ENCODE measurements at places on chromosomes 12 and 14.

DNA sequence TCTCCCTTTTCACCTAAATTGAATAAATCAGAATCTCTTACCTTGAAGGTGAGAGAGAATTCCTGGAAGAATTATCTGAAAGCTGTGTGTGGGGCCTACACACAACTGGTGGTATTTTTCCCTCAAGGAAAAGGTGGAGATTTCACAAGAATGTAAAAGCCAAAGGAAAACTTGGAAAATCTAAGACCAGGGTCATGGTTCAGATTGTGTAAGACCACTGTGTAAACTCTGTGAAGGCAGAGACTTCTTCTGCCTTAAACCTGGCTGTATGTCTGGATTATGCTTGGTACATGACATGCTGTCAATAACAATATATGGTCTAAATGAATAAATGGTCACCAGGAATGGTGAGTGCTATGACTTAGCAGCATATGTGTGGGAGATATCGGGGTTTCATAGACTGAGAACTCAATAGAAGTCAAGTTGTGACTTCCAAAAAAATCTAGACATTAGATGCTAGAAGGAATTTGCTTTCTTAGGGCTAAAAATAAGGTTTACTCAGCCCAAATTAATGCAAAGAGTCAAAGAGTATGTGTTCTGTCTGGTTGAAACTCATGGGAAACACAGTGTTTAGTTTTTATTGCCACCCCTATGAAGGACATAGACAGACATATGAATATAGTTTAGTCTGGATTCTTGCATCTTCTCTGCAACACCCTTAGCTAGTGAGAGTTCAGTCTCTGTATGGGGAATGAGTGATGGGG, 163.7 kb downstream of the SNAPC1 start:
- DNase-seq, result no peak

GRCh38 chr14:50321009-50321660, 9.0 kb downstream of the DMAC2L start:
- no peak for DNase-seq

GRCh38 chr12:1305063-1305434, 289.3 kb downstream of the FBXL14 start:
- DNase-seq, result no peak

- DNase-seq, result no peak
These were observed 87.8 kb upstream of the DYNC1H1 start for GRCh38 chr14:101876555-101876938.

DNA sequence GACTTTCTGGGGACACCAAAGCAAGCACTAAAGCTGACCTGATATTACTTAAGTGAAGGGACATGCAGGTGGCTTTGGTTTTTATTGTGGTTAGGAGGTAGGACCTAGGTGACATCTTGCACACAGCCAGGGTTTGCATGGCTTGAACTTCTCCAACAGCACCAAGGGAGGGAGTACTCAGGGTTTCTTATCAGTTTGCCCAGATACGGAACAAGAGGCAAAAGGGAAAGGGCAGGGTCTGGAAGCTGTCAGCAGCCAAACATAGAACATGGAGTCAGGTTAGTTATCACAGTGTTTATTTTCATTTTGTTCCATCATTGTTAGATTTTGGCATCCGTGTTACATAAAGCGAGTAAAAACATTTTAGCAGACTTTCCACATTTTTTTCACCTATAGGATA, 186.3 kb upstream of the CLEC14A start:
- DNase-seq, result no peak

GRCh38 chr12:16610743-16611142, 4.8 kb upstream of the LMO3 start:
- DNase-seq, result no peak

GRCh38 chr12:64813723-64814122, 10.7 kb upstream of the TBC1D30 start:
- no peak for DNase-seq

- no peak for DNase-seq
These were observed 31.0 kb upstream of the CCND2 start for GRCh38 chr12:4242595-4242994.

DNA sequence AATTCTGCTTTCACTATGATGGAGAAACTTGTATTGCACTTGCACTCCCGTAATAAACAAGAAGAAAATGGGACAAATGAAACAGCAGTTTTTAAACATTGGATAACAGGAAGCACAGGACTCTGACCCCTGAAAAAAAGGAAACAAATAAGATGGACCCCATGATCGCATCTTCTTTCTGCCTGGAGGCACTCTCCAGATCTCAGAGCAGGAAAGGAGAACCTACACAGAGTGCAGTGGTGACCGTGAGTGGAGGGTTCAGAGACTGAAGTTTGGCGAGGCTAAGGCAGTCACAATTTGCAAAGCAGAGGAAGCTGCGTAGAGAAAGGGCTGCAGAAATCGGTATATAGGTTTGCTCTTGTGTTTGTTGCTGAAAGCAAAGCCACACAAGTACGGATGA, 6.1 kb upstream of the FGF6 start:
- no peak for DNase-seq

DNA sequence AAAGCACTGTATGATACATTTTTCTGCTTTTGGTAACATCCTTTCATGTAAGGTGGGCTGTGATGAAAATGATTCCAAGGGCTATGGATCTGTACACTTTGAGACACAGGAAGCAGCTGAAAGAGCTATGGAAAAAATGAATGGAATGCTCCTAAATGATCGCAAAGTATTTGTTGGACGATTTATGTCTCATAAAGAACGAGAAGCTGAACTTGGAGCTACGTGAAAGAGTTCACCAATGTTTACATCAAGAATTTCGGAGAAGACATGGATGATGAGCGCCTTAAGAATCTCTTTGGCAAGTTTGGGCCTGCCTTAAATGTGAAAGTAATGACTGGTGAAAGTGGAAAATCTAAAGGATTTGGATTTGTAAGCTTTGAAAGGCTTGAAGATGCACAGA, 22.1 kb upstream of the SRGAP1 start:
- DNase-seq, result no peak

GRCh38 chr12:116709768-116710167, 28.1 kb downstream of the SPRING1 start:
- no peak for DNase-seq

- no peak for DNase-seq
These were observed 149.1 kb downstream of the KIF26A start for GRCh38 chr14:104287301-104288009.

GRCh38 chr12:11758510-11759493, 109.3 kb downstream of the ETV6 start:
- DNase-seq, result no peak

GRCh38 chr14:103828315-103828967, 18.9 kb downstream of the PPP1R13B start:
- DNase-seq, result no peak

DNA sequence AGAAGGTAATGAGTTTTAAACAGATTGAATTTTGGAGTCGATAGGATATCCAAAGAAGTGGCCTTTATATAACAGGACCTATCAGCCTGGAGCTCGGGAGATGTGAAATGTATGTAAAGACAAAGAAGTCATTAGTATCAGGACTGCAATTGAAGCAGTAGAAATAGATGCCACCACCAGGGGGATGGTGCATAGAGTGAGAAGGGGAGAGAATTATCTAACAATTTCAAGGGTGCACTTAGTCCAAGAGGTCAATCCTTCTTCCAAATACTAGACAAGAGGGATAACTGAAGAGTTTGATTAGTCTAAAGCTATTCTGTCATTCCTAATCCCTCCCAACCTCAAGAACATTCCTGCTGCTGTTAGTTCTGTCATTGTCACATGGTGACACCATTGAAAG, 127.8 kb downstream of the CFAP54 start:
- DNase-seq, result no peak

GRCh38 chr12:82029936-82030335, 270.8 kb upstream of the PPFIA2 start:
- DNase-seq, result no peak

- no peak for DNase-seq
These were observed 325.5 kb downstream of the RAD51B start for GRCh38 chr14:68145036-68145435.

Data from stimulated activated CD8-positive, alpha-beta memory T cell treated with anti-CD3 and anti-CD28 coated beads, Interleukin-15, amount 100 ng/mL, for 24 hours (primary cell).